HFF-Myc (cell line): ENCODE measurements at places on chromosomes 11 and 22.

GRCh38 chr22:39171623-39172264 lies 19.3 kb upstream of the CBX7 start:
- DNase-seq, result no peak

- no peak for DNase-seq
These were observed 7.1 kb downstream of the PNPLA5 start for GRCh38 chr22:43884600-43885318.

GRCh38 chr11:80455818-80456217 lies 1015.0 kb upstream of the TENM4 start:
- DNase-seq, result no peak

- DNase-seq, result no peak
These were observed 313.5 kb downstream of the BLID start for GRCh38 chr11:121802542-121802941.

GRCh38 chr22:36865346-36865745 lies 4.5 kb downstream of the NCF4 start:
- no peak for DNase-seq

DNA sequence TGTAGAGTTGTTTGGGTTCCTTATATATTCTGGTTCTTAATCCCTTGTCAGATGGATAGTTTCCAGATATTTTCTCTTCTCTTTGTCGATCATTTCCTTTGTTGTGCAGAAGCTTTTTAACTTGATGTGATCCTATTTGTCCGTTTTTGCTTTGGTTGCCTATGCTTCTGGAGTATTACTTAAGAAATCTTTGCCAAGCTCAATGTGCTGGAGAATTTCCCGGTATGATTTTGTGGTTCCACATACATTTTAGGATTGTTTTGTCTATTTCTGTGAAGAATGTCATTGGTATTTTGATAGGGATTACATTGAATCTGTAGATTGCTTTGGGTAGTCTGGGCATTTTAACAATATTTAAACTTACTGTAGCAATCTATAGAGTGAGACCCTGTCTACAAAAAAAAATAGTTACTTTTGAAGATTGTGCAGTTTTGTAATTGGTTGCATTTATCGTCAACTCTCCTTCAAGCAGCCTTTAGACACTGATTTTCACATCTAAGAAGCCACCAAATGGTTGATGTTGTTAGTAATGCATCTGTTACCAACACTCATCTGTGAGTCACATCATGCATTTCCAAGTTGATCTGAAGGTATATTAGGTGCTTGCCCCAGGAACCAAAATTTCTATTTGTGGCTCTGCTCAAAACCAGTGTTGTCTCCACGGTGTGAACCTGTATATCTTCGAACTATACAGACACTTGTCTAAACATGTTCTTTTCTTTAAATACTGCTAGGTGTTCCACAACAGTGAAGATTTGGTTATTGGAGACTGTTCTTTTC lies 21.4 kb downstream of the XRCC6 start:
- DNase-seq, result no peak

DNA sequence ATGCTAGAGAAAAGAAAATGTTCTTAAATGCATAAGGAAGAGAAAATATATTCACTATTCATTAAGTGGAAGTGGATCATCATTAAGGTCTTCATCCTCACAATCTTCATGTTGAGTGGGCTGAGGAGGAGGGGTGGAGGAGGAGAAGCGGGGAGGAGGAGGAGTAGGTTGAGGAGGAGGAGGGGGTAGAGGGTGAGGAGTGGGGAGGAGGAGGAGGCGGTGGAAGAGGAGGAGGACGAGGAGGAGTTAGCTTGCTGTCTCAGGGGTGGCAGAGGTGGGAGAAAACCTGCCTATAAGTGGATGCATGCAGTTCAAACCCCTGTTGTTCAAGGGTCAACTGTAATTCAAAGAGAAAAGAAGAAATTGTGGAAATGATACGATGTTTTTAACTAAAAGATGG lies 71.6 kb downstream of the MYEOV start:
- DNase-seq, result no peak

DNA sequence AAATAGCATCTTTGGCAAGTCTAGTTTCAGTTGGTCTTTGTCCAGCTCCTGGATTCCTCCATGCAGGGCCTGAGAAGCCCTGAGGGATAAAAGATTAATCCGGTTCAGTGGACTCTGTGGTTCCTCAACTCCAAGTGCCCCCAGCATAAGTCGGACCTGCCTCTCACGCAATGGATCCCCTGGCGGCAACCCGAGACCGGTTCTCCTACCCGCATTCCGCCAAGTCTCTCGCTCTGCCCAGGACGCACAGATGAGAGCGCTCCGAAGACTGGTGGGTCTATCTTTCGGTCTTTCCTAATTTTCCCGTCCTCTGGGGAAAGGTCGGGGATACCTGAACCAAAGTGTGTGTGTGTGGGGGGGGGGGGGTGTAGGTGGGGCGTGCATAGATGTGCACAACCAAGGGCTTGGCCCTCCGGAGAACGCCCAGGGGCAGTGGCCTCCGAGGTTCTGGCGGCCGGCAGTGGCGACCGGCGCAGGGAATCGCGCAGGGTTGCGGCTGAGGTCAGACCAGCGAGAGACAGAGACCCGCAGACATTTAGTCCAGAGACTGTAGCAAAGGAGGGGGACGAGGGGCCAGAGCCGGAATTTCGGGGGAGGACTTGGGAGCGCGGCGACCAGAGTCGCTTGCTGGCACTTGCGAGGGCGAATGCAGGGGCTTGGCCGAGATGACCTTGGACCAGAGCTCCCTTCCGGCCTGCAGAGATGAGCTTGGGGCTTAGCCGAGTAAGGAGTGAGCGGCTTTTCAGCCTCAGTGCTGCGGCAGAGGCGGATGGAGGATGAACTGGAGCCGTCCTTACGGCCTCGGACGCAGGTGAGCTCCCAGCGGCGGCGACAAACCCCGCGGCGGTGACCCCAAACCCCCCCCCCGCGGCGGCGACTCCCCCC lies 712 bp upstream of the SLC2A11 start:
- no peak for DNase-seq

GRCh38 chr22:49735411-49735900 lies 92.2 kb downstream of the BRD1 start:
- DNase-seq, result no peak

GRCh38 chr11:65653229-65654225 lies 9.2 kb downstream of the RELA start:
- DNase-seq, result no peak

- peak; percentile 83 for DNase-seq
These were observed 35.6 kb downstream of the AMPD3 start for GRCh38 chr11:10490398-10491241.

DNA sequence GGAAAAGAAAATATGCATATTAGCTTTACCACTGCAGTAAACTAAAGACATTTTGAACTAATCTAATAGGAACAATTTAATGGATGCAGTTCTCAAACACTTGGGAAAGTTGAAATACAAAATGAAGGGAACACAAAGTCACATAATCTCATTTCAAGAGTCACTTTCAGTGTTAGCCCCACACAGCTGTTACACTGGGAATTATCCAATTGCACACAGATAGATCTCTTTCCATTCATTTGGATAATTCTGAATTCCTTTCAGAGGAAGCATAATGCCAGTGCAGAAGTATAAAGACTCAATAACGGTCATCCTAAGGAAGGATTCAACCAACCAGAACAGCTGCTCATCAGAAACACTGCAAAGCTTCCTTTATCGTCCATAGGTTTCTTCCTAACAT lies 173.3 kb downstream of the GRIA4 start:
- DNase-seq, result no peak

GRCh38 chr11:11980841-11981308 lies 27.6 kb downstream of the DKK3 start:
- no peak for DNase-seq

- no peak for DNase-seq
These were observed 82.4 kb upstream of the VPREB1 start for GRCh38 chr22:22161924-22162851.

DNA sequence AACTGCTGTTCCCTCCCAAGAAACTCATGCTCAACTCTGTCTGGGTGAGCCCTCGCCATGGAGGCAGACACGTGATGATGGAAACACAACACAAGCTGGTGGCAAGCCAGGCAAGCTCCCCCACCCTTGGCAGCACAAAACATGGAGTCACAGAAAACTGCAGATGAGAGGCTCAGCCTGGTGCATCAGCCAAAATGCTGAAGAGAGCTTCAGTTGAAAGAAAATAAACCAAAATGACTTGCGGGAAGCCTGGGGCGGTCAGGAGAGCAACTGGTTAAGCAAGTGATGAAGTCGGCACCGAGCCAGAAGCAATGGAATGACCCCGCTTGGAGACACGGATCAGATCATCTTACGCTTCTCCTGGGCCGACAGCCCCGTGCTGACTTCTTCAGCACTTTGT lies 68.3 kb downstream of the C11orf58 start:
- DNase-seq, result no peak

DNA sequence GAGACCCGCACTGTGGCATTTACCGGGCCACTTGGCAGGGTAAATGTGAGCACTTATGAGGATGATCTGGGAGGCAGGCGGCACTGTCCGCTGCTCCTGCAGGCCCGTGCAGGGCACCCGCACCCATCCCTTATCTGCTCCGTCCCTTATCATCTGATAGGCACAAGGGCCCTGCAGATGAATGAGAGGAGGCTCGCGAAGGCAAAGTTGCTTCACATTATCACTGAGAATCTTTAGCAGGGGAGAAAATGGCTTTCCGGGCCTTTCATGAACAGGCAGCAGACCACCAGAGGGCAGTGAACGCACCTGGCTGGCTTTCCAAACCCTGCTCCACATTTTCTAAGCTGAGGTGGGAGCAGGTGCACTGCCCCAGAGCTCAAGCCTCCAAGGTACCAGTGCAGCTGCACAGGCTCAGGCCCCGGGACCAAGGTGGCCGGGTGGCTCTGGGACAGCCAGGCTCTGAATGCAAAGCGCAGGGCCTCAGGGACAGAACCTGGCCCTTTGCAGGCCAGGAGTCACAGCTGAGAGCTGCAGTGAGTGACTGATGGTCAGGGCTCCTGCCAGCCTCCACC lies 165.6 kb downstream of the SHANK2 start:
- no peak for DNase-seq

DNA sequence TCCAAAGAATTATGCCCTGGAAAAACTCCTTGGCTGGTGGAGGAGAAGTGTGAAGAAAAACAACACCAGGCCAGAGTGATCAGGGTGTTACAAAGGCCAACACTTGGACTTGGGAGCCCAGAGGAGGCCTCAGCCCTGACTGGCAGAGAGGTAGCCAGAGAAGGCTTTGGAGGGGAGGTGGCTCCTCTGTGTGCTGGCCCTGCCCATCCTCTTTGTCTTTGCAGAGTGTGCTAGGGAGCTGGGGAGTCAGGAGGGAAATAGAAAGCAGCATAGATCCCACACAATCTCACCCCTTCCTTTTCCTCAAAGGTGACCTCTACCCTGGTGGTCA lies 12.0 kb upstream of the P2RY6 start:
- no peak for DNase-seq

GRCh38 chr22:44119669-44120313 lies 60.9 kb upstream of the PARVG start:
- no peak for DNase-seq

GRCh38 chr11:134557571-134558257 lies 145.7 kb upstream of the B3GAT1 start:
- no peak for DNase-seq

DNA sequence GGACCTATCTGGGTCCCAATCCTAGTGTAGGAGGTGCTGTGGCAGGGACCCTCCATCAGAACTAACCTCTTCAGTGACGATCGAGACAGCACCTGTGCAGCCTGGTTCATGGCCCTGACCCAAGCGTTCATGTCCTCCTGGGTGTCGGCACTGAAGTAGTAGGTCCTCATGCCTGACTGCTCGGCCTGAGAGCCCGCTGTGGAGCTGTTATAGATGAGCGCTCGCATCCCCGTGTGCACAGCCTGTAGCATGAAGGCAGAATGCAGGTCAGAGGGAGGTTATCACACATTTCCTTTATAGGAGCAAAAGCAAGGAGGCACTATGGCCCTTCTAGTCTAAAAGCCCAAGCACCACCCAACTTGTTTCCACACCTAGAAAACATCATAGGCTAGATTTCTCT lies 103.0 kb downstream of the C11orf58 start:
- DNase-seq, result no peak

- no peak for DNase-seq
These were observed 323.3 kb downstream of the TENM4 start for GRCh38 chr11:79117488-79117887.

DNA sequence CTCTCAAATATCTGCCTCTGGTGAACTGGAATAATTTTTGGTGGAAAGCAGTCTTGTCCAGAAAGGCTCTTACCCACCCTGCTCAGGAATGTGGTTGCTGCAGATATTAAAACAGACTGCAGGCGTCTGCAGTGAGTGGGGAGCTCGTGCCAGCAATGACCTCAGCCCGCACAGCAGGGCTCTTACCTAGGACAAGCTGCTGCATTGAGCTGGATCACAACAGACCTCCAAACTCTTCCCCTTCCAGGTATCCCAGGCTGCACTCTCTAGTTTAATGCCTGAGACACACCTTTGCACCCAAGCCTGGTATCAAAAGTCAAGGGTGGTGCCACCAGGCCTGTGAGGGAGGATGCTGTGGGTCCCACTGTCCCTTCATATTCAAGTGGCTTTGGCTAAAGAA lies 69.7 kb upstream of the CDON start:
- DNase-seq, result no peak

DNA sequence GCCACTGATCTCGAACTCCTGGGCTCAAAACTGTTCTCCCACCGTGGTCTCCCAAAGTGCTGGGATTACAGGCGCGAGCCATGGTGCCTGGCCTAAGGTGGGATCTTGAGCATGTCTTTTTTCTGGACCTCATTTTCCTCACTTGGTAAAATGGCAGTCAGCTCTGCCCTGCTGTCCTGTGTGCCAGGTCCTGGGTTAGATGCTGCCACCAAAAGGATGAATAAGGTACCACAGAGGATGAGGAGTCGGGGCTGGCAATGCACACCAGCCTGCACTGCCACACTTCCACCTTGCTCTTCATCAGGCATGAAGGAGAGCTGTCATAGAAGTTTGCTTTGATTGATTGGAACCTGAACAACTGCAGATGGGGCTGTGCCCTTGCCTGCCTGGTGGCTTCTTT lies 32.3 kb downstream of the ACO2 start:
- DNase-seq, result no peak

DNA sequence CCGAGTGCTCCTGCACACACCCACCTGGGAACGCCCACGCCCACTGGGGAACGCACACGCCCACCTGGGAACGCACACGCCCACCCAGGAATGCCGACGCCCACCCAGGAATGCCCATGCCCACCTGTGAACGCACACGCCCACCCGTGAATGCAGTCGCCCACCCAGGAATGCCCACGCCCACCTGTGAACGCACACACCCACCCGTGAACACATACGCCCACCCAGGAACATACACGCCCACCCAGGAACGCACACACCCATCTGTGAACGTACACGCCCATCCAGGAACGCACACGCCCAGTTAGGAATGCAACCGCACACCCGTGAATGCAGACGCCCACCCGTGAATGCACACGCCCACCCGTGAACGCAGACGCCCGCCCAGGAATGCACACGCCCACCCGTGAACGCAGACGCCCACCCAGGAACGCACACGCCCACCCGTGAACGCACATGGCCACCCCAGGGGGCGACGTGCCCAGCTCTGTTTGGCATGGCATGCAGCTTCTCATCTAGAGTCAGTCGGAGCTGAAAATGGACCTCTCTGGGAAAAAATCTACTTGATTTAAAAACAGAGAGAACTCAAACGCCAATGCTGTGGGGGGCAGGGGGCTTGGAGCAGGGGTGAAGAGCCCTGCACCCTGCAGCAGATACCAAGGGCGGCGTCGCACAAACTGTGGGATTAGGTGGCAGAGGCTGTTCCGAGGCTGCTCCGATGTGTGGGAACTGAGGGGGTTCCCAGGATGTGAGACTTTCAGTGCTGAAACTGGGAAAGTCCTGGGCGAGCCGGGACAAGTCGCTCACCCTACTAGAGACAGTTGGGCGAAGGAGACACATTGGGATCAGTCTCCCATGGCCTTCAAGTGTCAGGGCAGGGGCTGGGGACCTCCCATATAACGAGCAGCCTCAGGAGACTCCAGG lies 83.3 kb downstream of the MYEOV start:
- DNase-seq, result no peak
